ENCODE measurements at places on chromosomes 13 and 19. TPM values are rescaled to one million over a fixed set of nuclear protein-coding genes. Genes with fewer than 3 reads are reported as not detected.

The ZIM2 gene
- total RNA-seq: not detected

- H3K4me3 ChIP-seq: peak overlapping the region; percentile 25
- DNase-seq: no peak
- H3K36me3 ChIP-seq: peaks cover 81% of the 10 kb centered on the region
- H3K27me3 ChIP-seq: no peaks in the 10 kb centered on the region
Measured at GRCh38 chr19:10112037-10112761, 706 bp downstream of the P2RY11 start.

GRCh38 chr19:39792999-39793546 lies 14.4 kb downstream of the LEUTX start:
- H3K4me3 ChIP-seq: peak overlapping the region; percentile 38
- no peak overlapping the region for H3K27ac ChIP-seq
- H3K4me1 ChIP-seq: peaks cover 18% of the 10 kb centered on the region
- H3K36me3 ChIP-seq: no peaks in the 10 kb centered on the region

GRCh38 chr19:46355234-46356148 lies 8.6 kb downstream of the PPP5C start:
- H3K27ac ChIP-seq: peak overlapping the region; percentile 25
- peaks cover 100% of the 10 kb centered on the region for H3K4me1 ChIP-seq
- H3K36me3 ChIP-seq: no peaks in the 10 kb centered on the region
- no peak for DNase-seq
- no peak overlapping the region for H3K4me3 ChIP-seq

DNA sequence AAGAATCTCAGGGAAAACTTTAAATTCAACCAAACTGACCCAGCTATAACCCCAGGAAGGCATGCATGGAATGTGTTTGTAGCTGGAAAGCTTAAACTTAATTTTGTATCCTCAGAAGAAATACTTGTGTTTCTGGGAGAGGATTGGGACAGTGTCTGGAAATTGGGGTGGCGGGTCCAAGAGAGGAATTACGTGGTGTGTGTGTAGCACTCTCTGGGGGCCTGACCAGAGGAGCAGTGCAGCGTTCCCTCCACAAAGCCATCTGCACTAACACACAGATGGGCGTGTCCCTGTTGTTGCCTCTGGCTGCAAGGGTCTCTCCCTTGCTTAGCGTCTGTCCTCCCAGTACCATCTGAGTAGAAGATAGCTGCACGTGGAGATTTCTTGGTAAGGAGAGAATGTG lies 6.4 kb downstream of the GARRE1 start:
- DNase-seq: no peak
- H3K4me1 ChIP-seq: peaks cover 35% of the 10 kb centered on the region
- H3K36me3 ChIP-seq: peaks cover 3% of the 10 kb centered on the region
- no peaks in the 10 kb centered on the region for H3K27me3 ChIP-seq
